ENCODE measurements at places on chromosomes 16 and 17. TPM values are rescaled to one million over a fixed set of nuclear protein-coding genes. Genes with fewer than 3 reads are reported as not detected.

DNA sequence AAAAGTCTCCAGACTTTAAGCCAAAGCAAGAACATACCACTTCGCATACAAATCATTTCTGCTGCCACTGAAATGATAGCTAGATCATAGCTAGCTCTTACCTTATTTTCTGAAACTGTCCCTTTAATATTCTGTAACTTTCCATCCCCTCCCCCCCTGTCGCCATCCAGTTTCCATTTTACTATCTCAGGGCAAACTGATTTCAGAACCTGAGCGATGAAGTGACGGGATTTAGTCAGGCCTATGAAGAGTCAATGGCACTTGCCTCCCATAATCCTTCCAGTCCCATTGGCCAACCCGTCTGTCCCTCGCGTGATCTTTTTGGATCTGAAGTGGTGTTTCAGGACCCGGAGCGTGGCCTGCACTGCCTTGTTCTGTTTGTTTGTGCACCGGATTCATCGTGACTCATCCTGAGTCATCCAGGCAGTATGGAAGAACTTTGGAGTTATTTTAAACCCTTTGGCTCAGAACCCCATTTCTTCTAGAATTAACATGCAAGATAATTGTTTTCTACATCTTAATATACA is 199.8 kb upstream of the CHMP6 start:
- peaks cover 42% of the 10 kb centered on the region for H3K36me3 ChIP-seq
- peak overlapping the region; percentile 94 for H3K27ac ChIP-seq
- peak overlapping the region; percentile 58 for H3K4me3 ChIP-seq
- H3K27me3 ChIP-seq, result no peaks in the 10 kb centered on the region
- peak; percentile 77 for DNase-seq

DNA sequence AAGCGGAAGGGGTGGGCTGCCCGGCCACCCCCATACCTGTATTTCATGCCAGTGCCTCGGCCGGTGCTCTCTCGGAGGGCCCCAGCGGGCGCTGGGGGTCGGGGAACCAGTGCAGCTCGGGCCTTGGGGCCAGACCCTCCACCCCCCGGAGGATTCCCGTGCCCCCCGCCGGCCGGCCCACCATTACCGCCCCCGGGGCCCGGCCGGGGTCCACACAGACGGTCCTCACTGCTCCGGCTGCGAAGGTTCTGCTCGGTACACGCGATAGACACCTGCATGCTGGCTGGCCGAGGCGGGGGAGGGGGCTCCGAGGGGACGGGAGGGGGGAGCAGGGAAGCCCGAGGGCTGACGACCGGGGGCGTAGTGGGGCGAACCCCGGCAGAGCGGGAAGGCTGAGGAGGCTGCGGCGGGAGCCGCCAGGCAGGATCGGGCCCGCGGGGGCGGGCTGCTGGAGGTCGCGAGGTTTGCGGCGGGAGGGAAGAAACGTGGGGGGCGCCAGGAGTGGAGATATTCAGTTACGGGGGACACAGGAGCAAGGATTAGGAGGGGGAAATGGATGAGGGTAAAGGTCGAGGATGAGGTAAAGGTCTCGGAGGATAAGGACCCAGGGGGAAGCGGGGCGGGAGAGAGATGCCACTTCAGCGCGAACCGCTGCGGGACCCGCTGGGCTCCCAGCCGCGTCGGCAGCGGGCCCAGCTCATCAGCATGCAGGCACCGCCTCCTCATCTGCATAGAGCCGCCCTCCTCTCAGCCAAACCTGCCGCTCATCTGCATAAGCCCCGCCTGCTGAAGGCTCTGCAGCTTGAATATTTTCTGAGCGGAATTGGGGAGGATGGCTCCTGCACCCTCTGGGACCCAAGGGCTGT is at the start of gene KCNAB3:
Gene KCNAB3 (minus strand): TSS at position 699 of the 866 bp plus-strand sequence. CDS start 421 bp downstream, at position 278.
- H3K27ac ChIP-seq, result peak within 1 kb of the TSS; percentile 87
- DNase-seq, result peak; percentile 42
- H3K36me3 ChIP-seq, result peaks cover 8% of the 10 kb centered on the region
- no peaks in the 10 kb centered on the region for H3K27me3 ChIP-seq
- H3K4me3 ChIP-seq, result peak within 1 kb of the TSS; percentile 91

DNA sequence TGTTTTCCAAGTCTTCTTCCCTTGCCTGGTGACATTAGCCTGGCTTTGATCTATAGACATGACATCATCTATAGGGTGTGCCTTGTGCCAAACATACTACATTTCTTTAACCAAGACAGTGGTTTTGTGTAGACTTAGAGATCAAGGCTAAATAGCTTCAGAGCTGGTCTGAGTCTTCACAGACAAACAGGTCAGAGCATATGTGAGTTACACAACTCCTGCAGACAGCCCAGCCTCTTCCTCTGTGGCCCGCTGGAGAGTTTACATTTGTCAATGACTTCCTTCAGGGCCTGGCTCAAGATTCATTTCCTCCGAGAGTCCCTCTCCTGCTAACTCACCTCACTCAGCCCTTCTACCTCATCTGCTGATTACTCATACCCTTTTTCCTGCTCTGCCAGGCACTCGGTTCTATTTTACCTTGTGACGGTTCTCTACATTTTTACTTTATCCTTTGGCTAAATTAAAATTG is 73.1 kb upstream of the TANC2 start:
- H3K36me3 ChIP-seq, result no peaks in the 10 kb centered on the region
- no peak overlapping the region for H3K4me3 ChIP-seq
- peaks cover 9% of the 10 kb centered on the region for H3K4me1 ChIP-seq
- peak; percentile 64 for DNase-seq
- H3K27me3 ChIP-seq, result peaks cover 3% of the 10 kb centered on the region

DNA sequence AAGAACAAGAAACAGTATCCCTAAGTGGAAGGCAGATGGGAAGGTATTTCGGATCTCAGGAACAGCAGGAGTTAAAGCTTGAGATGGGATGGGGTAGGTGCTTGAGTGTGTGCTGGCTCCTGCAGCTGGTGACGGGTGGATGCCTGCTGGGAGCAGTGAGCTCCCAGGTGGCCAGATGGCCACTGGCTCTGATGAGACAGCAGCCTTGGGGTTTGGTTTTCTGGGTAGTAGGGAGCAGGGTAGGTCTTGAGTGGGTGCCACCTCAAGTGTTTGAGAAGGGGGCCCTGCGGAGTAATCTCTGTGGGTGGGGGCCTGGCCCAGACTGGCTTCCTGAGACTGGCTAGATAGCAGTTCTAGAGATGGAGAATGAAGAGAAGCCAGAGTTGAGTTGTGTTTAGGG is 10.3 kb downstream of the EPN2 start:
- no peak for DNase-seq
- H3K4me1 ChIP-seq, result no peaks in the 10 kb centered on the region
- H3K27me3 ChIP-seq, result peaks cover 7% of the 10 kb centered on the region
- H3K4me3 ChIP-seq, result no peak overlapping the region

- H3K27ac ChIP-seq, result no peak overlapping the region
- H3K36me3 ChIP-seq, result peaks cover 40% of the 10 kb centered on the region
- no peaks in the 10 kb centered on the region for H3K27me3 ChIP-seq
- peaks cover 36% of the 10 kb centered on the region for H3K4me1 ChIP-seq
- H3K4me3 ChIP-seq, result no peak overlapping the region
- DNase-seq, result peak; percentile 93
Observed at GRCh38 chr17:42116705-42117396, 4.3 kb downstream of the KAT2A start.

DNA sequence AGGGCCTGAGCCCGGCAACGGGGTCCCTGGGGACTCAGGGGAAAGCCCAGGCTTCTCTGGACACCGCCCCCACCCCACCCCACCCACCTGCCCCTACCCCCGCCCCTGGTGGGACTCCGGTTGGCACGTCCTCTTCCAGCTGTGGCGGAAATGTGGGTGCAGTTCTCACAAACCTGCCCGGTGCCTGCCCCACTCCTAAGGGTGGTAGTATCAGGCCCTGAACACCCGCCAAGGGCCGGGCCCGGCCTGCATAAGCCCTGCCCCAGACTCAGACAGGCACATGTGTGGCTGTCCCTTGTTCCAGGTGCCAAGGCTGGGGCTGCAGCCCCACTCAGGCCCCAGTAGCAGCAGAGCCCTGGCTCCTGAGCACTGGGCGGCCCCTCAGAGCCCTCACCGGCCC is 58.1 kb downstream of the ACTG1 start:
- H3K36me3 ChIP-seq, result no peaks in the 10 kb centered on the region
- H3K4me1 ChIP-seq, result peaks cover 8% of the 10 kb centered on the region
- DNase-seq, result no peak
- H3K27me3 ChIP-seq, result no peaks in the 10 kb centered on the region
- no peak overlapping the region for H3K4me3 ChIP-seq

DNA sequence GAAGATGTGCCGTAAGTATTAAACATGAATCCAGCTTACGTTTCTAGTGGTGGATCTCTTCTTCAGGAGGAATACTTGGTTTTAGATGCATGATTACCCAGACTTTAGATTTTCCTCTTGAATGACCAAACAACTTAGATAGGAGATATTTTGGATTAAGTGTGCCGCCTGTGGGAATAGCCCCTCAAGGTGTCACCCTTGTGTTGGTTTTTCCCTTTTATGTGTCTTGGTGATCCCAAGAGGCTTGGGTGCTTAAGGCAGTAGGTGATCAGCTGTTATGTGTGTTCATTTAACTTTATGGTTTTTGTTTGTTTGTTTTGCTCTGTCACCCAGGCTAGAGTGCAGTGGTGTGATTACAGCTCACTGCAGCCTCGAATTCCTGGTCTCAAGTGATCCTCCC is 115.1 kb downstream of the PPM1E start:
- no peak overlapping the region for H3K4me3 ChIP-seq
- H3K36me3 ChIP-seq, result no peaks in the 10 kb centered on the region
- H3K27me3 ChIP-seq, result peaks cover 2% of the 10 kb centered on the region

DNA sequence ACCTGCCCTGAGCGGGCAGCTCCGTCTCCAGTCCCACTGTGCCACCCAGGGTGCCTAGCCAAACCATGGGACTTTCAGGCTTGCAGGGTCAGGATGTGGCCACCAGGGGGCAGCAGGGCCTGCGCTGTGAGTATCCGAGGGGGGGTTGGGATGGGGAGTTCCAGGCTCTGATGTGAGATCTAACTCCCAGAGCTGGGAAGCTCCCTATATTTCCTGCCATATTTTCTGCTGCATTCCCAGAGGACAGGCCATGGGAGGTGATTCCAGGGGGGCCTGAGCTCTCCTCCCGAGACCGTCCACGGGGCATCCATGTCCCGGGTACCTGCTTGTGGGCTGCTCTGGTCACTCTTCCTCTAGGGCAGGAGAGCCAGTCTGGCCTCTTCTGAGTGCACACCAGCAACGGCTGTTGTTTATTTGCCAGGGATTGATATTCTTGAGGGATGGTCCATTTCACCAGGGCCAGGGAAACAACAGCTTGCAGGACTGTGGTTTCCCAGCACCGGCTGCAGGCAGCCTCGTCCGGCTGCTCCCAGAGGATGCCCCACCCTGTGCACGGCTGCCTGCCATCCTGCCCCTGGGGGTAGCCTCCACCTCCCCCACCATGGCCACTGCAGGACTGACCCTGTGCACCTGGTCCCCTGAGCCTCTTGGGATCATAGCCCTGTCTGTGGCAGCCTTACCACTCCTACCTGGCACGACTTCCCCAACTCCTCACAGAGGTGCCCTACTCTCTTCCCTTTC is 1.2 kb downstream of the GPR142 start:
- H3K27ac ChIP-seq, result no peak overlapping the region
- peak; percentile 81 for DNase-seq
- no peak overlapping the region for H3K4me3 ChIP-seq
- H3K27me3 ChIP-seq, result no peaks in the 10 kb centered on the region
- no peaks in the 10 kb centered on the region for H3K36me3 ChIP-seq

GRCh38 chr16:29653471-29653870 is 9.6 kb upstream of the SPN start:
- H3K27ac ChIP-seq, result no peak overlapping the region
- no peaks in the 10 kb centered on the region for H3K27me3 ChIP-seq
- no peak for DNase-seq
- peaks cover 8% of the 10 kb centered on the region for H3K4me1 ChIP-seq
- H3K36me3 ChIP-seq, result no peaks in the 10 kb centered on the region

GRCh38 chr16:53768593-53768992 is 64.6 kb downstream of the FTO start:
- H3K4me3 ChIP-seq, result no peak overlapping the region
- no peak overlapping the region for H3K27ac ChIP-seq
- no peaks in the 10 kb centered on the region for H3K36me3 ChIP-seq
- no peaks in the 10 kb centered on the region for H3K27me3 ChIP-seq
- DNase-seq, result no peak
- peaks cover 30% of the 10 kb centered on the region for H3K4me1 ChIP-seq

- no peak for DNase-seq
- no peaks in the 10 kb centered on the region for H3K4me1 ChIP-seq
- peaks cover 3% of the 10 kb centered on the region for H3K27me3 ChIP-seq
- H3K27ac ChIP-seq, result no peak overlapping the region
Observed at GRCh38 chr16:4925293-4925607, 11.7 kb downstream of the PPL start.

GRCh38 chr16:53285236-53285635 is 149.0 kb upstream of the RBL2 start:
- peaks cover 14% of the 10 kb centered on the region for H3K36me3 ChIP-seq
- no peak overlapping the region for H3K27ac ChIP-seq
- no peak for DNase-seq
- no peaks in the 10 kb centered on the region for H3K27me3 ChIP-seq
- no peak overlapping the region for H3K4me3 ChIP-seq
- no peaks in the 10 kb centered on the region for H3K4me1 ChIP-seq

GRCh38 chr17:79558091-79558900 is 52.6 kb downstream of the RBFOX3 start:
- H3K27me3 ChIP-seq, result peaks cover 21% of the 10 kb centered on the region
- no peak overlapping the region for H3K27ac ChIP-seq
- H3K4me1 ChIP-seq, result no peaks in the 10 kb centered on the region
- no peak overlapping the region for H3K4me3 ChIP-seq

- H3K36me3 ChIP-seq, result no peaks in the 10 kb centered on the region
- no peak overlapping the region for H3K4me3 ChIP-seq
- H3K27me3 ChIP-seq, result no peaks in the 10 kb centered on the region
- H3K4me1 ChIP-seq, result no peaks in the 10 kb centered on the region
- DNase-seq, result no peak
Observed at GRCh38 chr16:6558661-6559060, 774.0 kb upstream of the RBFOX1 start.

DNA sequence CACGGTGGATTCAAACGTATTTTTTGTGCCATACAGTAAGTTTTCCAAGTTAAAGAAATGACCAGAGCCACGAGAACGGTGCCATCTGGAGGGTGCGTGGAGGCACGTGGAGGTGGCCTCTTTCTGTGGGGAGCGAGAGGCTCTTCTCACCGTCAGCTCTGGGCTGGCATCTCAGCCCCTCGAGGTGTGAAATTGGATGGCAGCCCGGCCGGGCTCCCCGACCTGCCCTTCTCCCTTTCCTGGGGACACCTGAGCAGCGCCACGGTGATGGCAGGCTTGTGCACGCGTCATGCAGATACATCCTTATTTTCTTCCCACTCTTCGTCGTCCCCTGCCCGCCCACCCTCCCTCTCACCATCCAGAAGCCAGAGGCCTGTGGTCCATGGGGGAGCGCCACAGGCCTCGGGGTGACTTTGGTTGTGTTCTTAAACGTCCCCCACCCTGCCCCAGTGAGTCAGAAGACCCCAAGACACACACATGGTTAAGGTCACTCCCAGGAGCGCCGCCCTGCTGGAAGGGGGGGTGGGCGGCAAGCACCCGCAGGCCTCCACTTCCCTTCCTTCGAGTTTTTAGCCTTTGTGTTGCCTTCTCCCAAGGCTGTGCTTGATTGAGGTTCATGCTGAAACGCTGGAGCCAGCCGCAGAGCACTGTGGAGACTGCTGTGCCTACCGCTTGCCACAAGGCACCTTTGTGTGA is 109.4 kb downstream of the BANP start:
- H3K4me3 ChIP-seq, result no peak overlapping the region
- no peak for DNase-seq
- no peaks in the 10 kb centered on the region for H3K27me3 ChIP-seq
- H3K27ac ChIP-seq, result no peak overlapping the region
- peaks cover 3% of the 10 kb centered on the region for H3K36me3 ChIP-seq

The FAM171A2 gene
- 0.12 TPM for total RNA-seq

The CPHXL2 gene
- total RNA-seq, result not detected

The TBC1D3 gene
- not detected for total RNA-seq

The CEP112 gene
- total RNA-seq, result 0.49 TPM

The ANKS4B gene
- total RNA-seq, result not detected

The BFAR gene
- total RNA-seq, result 41.9 TPM

The C16orf54 gene
- 12.1 TPM for total RNA-seq

The SLC46A1 gene
- total RNA-seq, result 2.4 TPM
